ENCODE measurements at places on chromosomes 3 and 15.

- no peak for DNase-seq
Observed at GRCh38 chr15:100335335-100335999, 6.3 kb downstream of the ADAMTS17 start.

- peak; percentile 64 for DNase-seq
Observed at GRCh38 chr3:94928921-94929320, 866.1 kb downstream of the NSUN3 start.

GRCh38 chr3:184144505-184144904, 9.3 kb downstream of the EIF2B5 start:
- DNase-seq: no peak

DNA sequence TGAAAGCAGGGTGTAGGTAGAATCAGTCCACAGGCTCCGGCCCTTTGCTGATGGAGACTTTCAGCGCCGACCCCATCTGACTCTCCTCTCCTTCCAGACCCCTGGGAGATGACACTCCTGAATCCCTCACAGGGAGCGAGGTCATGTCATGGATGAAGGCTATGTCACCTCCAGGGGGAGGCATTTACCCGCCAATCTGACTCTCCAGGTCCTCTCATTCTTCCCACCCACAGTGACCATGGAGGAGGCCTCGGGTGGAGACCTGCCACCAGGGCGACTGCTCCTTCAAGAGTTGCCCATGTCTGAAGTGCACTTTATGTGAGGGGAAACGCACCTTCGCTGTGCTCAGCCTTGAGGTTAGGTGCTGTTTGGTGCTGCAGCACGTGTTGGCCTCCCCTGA, 112.7 kb downstream of the KLF13 start:
- no peak for DNase-seq

DNA sequence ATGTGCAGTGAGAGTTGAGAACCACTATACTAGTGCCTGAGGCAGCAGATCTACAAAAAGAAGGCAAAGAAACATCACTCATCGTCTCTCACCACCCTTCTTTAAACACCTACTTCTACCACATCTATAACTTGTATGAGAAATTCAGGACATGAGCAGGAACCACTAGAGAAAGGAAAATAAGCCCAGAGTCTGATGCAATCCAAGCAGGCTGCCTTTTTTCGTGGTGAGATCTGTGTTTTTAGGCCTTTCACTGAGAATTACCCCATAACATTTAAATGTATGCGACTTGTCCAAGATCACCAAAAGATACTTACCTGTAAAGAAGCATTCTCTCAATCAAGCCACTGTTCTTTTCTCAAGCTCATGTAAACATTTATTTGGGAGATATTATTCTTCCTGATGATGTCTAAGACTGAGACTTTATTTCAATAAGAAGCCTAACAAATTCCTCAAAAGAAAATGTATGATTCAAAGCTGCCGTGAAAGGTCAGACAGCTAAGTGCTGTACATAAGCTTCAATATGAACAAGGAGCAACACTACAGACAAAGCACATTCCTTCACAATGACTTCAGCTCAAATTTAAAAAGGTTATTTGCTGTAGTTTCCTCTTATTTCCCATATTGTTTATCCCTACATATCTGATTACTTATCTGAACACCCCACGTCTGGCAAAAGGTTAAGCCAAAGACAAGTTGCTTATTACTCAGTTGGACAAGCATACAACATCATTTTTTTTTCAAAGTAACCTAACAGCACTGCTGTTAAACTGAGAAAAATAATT, 16.5 kb downstream of the SPICE1 start:
- DNase-seq: peak; percentile 93

DNA sequence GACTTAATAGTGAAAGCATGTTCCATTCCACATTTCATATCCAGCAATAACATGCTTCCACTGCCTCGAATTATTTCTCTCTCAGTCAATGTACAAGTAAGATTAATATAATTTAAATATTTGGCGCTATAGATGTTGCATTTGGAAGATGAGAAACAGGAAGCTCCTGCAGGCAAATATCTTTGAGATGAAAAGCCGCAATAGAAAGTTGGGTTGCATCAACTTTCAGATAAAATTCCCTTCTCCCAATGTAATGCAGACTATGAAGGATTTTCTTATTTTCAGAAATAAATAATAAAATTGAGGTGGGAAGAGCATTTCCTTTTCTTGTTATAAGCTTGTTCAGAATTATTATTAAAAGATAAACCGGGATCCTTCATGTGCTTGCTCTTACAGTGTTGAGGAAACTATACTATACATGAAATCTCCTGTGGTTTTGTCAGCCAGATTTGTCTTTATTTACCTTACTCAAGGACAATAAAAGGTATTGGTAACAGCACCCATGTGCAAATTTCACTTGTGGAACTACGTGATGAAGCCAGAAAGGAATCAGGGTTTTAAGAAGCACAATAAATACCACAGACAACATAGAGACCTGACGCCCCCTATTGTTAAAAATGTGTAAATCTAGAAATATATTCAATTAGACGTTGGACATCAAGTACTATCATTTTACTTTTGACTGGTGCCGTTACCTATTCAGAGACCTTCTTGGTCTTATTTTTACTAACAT, 307.0 kb downstream of the ARPP21 start:
- peak; percentile 78 for DNase-seq

DNA sequence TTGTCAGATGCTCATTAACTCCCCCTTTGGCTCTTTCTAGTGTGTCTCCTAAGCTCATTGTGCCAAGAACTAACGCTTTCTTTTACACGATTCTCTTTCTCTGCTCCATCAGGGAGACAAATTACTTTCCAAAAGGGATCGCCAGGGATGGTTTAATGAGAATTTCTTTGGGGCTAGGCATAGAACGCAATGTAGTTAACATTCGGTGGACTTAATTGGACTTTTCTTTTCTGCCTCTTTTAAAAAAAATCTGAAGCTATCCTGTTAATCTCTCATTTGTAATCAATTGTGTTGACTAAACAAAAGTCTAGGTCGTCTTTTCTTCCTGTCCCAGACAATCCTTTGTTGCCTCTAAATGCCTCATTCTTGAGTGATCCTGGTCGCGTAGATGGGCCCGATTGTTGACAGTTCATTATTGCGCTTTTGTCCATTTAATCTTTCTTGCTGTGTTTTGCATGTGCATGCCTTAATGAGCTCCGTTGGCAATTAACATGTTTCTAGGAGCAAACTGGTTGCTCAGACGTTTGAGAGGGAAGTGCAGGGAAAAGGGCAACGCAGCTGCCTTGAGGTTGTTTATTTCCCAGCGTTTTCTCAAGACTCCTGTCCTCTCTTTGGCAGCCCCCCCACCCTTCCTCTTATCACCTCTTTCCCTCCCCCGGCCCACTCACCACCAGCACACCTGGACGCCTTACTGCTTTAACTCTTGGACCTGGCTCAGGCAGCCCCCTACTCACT, 7.8 kb downstream of the FEZF2 start:
- DNase-seq: no peak

- no peak for DNase-seq
Observed at GRCh38 chr3:100532411-100532810, 40.0 kb downstream of the TMEM45A start.

GRCh38 chr3:169552533-169552932, 111.0 kb downstream of the MECOM start:
- no peak for DNase-seq

DNA sequence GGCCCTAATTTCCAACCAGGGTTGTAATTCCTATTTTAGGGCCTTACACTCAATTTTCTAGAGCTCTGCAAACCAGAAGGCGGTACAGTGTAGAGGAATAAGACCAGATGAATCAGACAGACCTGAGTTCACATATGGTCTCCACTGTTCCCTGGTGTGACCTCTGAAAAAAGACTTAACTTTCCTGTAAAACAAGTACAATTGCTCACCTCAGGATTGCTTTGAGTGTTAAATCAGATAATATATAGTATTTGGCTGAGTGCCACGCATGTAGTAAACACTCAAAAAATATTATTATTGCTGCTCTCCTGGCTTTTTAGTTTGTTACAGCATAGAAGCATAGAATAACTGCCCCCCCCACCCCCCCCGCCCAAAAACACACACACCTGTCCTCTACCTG, 51.0 kb upstream of the STT3B start:
- DNase-seq: no peak

GRCh38 chr3:72310419-72311380, 525.8 kb upstream of the PROK2 start:
- DNase-seq: peak; percentile 67

DNA sequence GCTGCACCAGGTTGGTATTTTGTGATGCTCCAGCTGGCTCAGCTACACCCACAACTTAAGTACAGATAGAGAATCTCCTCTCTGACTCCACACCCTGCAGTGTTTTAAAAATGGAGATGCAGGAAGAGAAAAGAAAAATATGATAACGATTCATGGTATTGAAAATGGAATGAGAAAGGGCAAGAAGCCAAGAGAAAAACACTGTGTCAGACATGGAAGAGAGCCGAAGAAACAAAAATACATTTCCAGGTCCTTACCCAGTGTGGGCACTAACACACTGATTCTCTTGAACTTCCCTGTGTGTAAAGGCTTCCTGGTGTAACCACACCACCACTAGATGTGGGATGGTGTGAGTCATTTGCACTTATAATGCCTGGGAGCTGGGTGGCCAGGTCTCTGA, 93.1 kb downstream of the GMPS start:
- DNase-seq: peak; percentile 76

DNA sequence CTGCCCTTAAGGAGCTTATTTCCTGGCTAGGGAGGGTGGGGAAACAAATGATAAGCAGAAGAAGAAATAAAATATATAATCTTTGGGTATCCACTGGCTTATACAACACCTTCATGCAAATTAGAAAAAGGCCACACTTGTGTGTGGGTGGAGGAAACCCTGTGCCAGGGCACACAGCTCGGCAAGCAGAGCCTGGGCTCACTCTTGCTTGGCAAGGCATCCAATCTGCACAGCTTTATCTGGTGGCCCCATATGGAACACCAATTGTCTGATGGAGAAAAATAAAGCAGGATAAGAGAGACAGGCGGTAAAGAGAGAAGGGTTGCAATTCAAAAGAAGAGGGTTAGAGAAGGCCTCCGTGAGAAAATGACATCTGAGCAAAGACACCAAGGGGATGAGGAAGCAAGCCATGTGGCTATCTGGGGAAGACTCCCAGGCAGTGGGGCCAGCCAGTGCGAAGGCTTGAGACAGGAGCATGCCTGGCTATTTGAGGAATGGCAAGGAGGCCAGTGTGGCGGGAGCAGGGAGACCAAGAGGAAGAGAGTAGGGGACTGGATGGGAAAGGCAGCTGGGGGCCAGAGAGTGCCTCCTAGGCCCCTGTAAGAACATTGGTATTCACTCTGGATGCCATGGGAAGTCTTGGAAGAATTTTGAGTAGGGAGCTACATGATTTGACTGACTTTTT, 22.5 kb upstream of the VPS8 start:
- no peak for DNase-seq

DNA sequence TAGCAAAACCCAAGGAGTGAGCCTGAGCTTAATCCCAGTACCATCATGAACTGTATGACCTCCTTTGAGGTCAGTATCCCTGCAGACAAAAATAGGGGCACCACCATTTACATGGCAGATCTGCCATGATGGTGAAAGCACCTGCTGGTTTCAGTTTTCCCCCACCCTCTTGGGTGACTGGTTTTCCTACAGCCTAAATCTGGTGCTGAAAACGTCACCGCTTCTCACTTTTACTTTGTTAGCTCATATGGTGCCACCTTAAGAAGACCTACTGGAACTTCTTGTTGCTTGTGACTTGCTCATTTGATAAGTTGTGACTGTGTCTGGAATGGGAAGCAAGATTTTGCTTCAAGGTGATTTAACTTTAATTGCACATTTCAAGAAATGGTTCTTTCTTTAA, 5.1 kb downstream of the PPP1R2 start:
- no peak for DNase-seq

All from choroid plexus epithelial cell (primary cell).